ENCODE measurements at places on chromosomes 7 and 10.

GRCh38 chr7:145360511-145361100 lies 524.8 kb upstream of the TPK1 start:
- DNase-seq, result no peak

GRCh38 chr10:63720676-63721075 lies 199.5 kb downstream of the REEP3 start:
- no peak for DNase-seq

DNA sequence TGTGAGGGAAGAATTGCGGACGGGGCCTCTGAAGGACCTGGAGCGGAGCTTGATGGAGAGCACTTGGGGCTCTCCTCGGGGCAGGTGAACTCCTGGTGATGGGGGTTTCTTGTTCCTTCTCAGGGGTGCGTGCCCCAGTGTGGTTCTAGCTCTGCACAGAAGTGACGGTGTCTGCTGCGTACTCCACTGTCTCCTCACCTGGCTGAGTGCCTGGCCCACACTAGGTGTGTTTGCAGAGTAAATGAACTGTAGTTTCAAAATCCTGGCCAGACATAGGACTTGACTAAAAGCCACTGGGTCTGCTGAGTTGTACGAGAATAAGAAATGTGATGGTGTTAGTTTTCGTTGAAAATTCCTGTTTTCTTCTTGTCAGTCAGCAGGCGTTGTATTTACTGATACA lies 35.6 kb downstream of the DYNC2I1 start:
- DNase-seq, result no peak

GRCh38 chr10:56823849-56824248 lies 462.8 kb upstream of the ZWINT start:
- DNase-seq, result no peak

GRCh38 chr10:27724287-27724686 lies 21.3 kb downstream of the MKX start:
- DNase-seq, result no peak

- no peak for DNase-seq
Measured at GRCh38 chr7:43792471-43793150, 34.1 kb downstream of the BLVRA start.

Measured in NCI-H774 (cell line).